A549 treated with GW870086 at 1 μM for 4 hours (cell line): ENCODE measurements at places on chromosomes 2 and 18. TPM values are rescaled to one million over a fixed set of nuclear protein-coding genes. Genes with fewer than 3 reads are reported as not detected.

Gene NAT8
- not detected in 5 replicates for total RNA-seq

Gene GAREM2
- total RNA-seq = 6.1 to 8.5 TPM (median 7.1 TPM) in 5 replicates

Gene RPRM
- 0.11 TPM in 1 of 5 replicates, not detected in the others for total RNA-seq

Gene CDK15
- total RNA-seq = not detected in 5 replicates

Gene RAD51AP2
- total RNA-seq = not detected in 5 replicates

Gene EGR4
- 0.09 to 0.42 TPM (median 0.24 TPM) in 4 of 5 replicates, not detected in the other for total RNA-seq

Gene ANKRD23
- total RNA-seq = 1.4 to 2.9 TPM (median 2.2 TPM) in 5 replicates

Gene DSC3
- total RNA-seq = 1.2 to 1.7 TPM (median 1.5 TPM) in 5 replicates

Gene C18orf63
- not detected in 5 replicates for total RNA-seq

Gene MSH2
- total RNA-seq = 33.7 to 46.0 TPM (median 37.7 TPM) in 5 replicates

Gene FASTKD2
- 26.4 to 39.1 TPM (median 35.0 TPM) in 5 replicates for total RNA-seq

Gene PECR
- total RNA-seq = 13.7 to 17.2 TPM (median 15.7 TPM) in 5 replicates

Gene SULT1C3
- total RNA-seq = not detected in 5 replicates

Gene IL36RN
- 0.05 to 0.08 TPM (median 0.05 TPM) in 3 of 5 replicates, not detected in the others for total RNA-seq

Gene CCBE1
- total RNA-seq = 6.3 to 13.3 TPM (median 11.6 TPM) in 5 replicates

Gene ZEB2
- total RNA-seq = 4.0 to 8.3 TPM (median 6.4 TPM) in 5 replicates

Gene C2orf81
- 2.2 to 4.1 TPM (median 3.2 TPM) in 5 replicates for total RNA-seq

Gene SERPINB10
- not detected in 5 replicates for total RNA-seq

Gene LBX2
- total RNA-seq = 1.8 to 4.3 TPM (median 3.0 TPM) in 5 replicates

Gene INPP4A
- 6.4 to 10.7 TPM (median 9.2 TPM) in 5 replicates for total RNA-seq

Gene NTSR2
- total RNA-seq = not detected in 5 replicates

Gene RGPD3
- 0.07 to 0.14 TPM (median 0.13 TPM) in 5 replicates for total RNA-seq

Gene CD8A
- total RNA-seq = 0.21 to 0.34 TPM (median 0.24 TPM) in 5 replicates

Gene CD207
- total RNA-seq = not detected in 5 replicates

Gene ASTL
- not detected in 5 replicates for total RNA-seq

Gene AKAIN1
- not detected in 5 replicates for total RNA-seq

Gene RPRD1A
- 17.4 to 24.2 TPM (median 22.3 TPM) in 5 replicates for total RNA-seq

Gene FAM117B
- 1.8 to 2.4 TPM (median 2.3 TPM) in 5 replicates for total RNA-seq

Gene CCL20
- 2.4 to 7.5 TPM (median 5.4 TPM) in 5 replicates for total RNA-seq

Gene GALNT3
- total RNA-seq = 0.13 TPM in 1 of 5 replicates, not detected in the others

Gene SANBR
- 11.1 to 14.0 TPM (median 12.4 TPM) in 5 replicates for total RNA-seq

Gene SKOR2
- not detected in 5 replicates for total RNA-seq

Gene DNAH7
- total RNA-seq = 0.54 to 1.8 TPM (median 1.4 TPM) in 5 replicates

Gene PSMA8
- not detected in 5 replicates for total RNA-seq

Gene ACOXL
- not detected in 5 replicates for total RNA-seq

Gene CAMKMT
- 2.8 to 5.3 TPM (median 3.8 TPM) in 5 replicates for total RNA-seq

Gene CAPN14
- 0.05 TPM in 1 of 5 replicates, not detected in the others for total RNA-seq

Gene LRRC30
- not detected in 5 replicates for total RNA-seq

Gene C18orf54
- total RNA-seq = 1.6 to 3.4 TPM (median 2.6 TPM) in 5 replicates
